MCF 10A (cell line): ENCODE measurements at places on chromosomes 16 and 17. TPM values are rescaled to one million over a fixed set of nuclear protein-coding genes. Genes with fewer than 3 reads are reported as not detected.
A peak's percentile ranks its signal among the peaks of the same experiment; 100 is the strongest.

Gene KCNJ12
- total RNA-seq, result 0.05 TPM in 1 of 2 replicates, not detected in the other

- H3K27ac ChIP-seq, result no peak overlapping the region
- H3K4me1 ChIP-seq, result no peaks in the 10 kb centered on the region
- no peak for DNase-seq
- H3K27me3 ChIP-seq, result no peaks in the 10 kb centered on the region
Measured at GRCh38 chr17:77196251-77196650, 55.5 kb downstream of the SEC14L1 start.

- H3K27ac ChIP-seq, result no peak overlapping the region
- no peak overlapping the region for H3K4me3 ChIP-seq
Measured at GRCh38 chr16:67016681-67017420, 12.1 kb upstream of the CBFB start.

Gene HELZ
- 56.7 and 71.7 TPM in 2 replicates for total RNA-seq

- peaks cover 15% of the 10 kb centered on the region for H3K4me1 ChIP-seq
- H3K4me3 ChIP-seq, result peak overlapping the region; percentile 42
- peaks cover 4% of the 10 kb centered on the region for H3K36me3 ChIP-seq
- DNase-seq, result peak; percentile 89
Measured at GRCh38 chr16:47565454-47565853, 104.3 kb downstream of the PHKB start.

Gene ANKFN1
- 0.49 and 1.1 TPM in 2 replicates for total RNA-seq

- DNase-seq, result peak; percentile 38
- H3K4me1 ChIP-seq, result peaks cover 19% of the 10 kb centered on the region
- H3K36me3 ChIP-seq, result peaks cover 4% of the 10 kb centered on the region
- H3K27ac ChIP-seq, result no peak overlapping the region
Measured at GRCh38 chr17:41555105-41555887, 16.6 kb downstream of the KRT9 start.

Gene SCNN1B
- total RNA-seq, result 9.5 and 12.5 TPM in 2 replicates

Gene TNFRSF12A
- total RNA-seq, result 436 and 641 TPM in 2 replicates

- no peak overlapping the region for H3K4me3 ChIP-seq
- no peaks in the 10 kb centered on the region for H3K27me3 ChIP-seq
- DNase-seq, result no peak
- peaks cover 13% of the 10 kb centered on the region for H3K36me3 ChIP-seq
Measured at GRCh38 chr17:13513039-13513405, 88.7 kb downstream of the HS3ST3A1 start.

Gene TMEM106A
- total RNA-seq, result 2.1 and 2.2 TPM in 2 replicates
